Stimulated activated CD8-positive, alpha-beta memory T cell treated with anti-CD3 and anti-CD28 coated beads, Interleukin-2, amount 100 ng/mL, for 1 hour (primary cell): ENCODE measurements at places on chromosomes 2 and 18.

- no peak for DNase-seq
Observed at GRCh38 chr2:121910139-121910538, 154.7 kb downstream of the TSN start.

GRCh38 chr2:203690117-203690431, 16.4 kb upstream of the CD28 start:
- no peak for DNase-seq

GRCh38 chr2:18518116-18519111, 42.0 kb downstream of the RDH14 start:
- DNase-seq, result no peak

DNA sequence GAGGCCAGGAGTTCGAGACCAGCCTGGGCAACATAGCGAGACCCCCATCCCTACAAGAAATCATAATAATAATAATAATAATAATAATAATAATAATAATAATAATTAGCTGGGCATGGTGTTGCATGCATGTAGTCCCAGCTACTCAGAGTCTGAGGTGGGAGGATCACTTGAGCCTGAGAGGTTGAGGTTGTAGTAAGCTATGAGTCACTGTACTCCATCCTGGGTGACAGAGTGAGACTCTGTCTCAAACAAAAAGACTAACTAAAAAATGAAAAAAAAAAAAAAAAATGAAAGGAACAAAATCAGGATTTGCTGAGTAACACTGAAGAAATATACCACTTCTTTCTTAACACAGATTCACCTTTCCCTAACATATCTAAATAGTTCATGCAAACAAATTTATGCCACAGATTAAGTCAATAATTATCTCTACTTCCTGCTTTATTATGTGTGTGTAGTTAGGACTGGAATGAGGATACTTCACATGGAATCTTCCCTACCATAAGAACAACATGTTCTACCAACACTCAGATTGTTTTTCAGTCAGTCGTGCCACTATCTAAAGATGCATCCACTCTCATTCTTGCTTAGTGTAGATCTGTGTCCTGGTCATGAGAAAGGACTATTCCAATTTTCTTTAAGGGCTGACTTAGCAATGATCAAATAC, 928.7 kb downstream of the SLC4A3 start:
- DNase-seq, result no peak

DNA sequence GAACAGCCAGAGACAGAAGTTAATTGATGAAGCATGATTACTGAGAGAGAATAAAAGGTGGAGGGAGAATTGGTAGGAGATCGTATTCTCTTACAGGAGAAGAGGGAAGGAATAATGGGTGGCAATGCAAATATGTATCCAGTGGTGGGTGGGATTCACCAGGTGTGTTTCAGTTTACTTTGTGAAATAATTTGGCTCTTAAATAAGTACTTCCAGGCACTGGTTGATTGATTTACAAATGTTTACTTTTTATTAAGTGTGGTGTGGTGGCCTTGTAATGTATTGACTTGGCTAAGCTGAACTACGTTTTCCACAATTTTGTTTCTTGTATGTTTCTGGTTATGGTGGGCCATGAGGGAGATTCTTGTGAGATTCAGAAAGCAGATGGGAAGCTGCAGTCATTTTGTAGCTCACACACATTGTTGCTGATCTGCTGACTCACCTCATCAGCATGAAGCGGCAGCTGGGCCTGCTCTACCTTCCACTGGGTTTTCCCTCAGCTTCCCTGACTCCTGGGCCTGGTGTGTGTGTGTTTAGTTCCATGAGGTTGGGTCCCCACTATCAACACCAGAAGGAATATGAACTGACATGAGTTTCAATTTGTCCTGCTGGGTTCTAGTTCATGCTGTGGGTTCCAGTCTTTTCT, 32.6 kb downstream of the MYL12B start:
- DNase-seq, result no peak
